ENCODE measurements at places on chromosomes 12 and 14.

DNA sequence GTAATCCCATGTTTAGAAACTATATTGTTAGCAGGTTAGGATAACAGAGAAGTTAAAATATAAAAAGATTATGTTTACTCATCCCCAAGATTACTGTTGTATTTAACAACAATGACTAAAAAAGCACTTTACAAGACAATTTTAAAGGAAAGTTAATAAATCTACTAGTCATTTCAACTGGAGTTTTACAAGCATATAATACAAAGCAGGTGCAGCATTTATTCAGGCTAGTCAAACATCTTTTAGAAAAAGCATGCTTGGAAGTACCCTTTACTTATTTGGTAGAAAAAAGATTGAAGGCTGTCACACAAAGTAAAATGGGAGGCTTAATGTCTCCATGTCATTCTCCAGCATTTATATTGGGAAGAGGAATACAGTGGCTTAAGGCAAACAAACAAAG lies 80.6 kb downstream of the HEATR5A start:
- DNase-seq = no peak

GRCh38 chr12:63319936-63320633 lies 169.1 kb upstream of the AVPR1A start:
- DNase-seq = peak; percentile 78

DNA sequence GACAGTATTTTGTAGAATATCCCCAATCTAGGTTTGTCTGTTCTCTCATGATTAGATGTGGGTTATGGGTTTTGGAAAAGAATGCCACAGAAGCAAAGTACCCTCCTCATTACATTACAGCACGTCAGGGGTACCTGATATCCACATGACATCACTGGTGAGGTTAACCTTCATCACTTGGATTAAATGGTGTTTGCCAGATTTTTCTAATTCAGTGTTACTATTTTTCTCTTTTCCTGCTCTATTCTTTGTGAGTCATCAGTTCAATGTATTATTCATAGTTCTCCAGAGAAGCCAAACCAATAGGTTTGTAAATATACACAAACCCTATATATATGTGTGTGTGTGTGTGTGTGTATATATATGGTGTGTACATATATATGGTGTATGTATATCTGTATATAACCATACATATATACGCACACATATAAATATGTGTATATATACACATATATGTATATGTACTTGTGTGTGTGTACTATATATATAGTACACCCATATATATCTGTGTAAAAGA lies 131.4 kb downstream of the LMNTD1 start:
- no peak for DNase-seq

DNA sequence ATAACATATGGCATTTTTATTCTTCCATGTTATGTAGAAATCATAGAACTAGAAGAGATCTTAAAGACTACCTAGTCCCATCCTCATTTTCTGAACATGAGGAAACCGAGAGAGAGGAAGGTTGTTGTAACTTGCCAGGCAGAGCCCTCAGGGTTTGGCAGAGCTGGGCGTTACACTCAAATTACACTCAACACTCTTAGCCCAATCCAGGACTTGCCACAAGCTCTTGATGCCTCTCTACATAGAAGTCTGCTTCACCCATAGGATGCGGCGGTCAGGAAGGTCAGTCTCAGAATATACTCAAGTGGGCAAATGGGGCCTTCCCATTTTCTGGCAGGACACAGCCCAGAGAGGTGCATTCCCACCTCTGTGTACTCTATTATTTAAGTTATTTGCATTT lies 208.1 kb downstream of the ZFP36L1 start:
- no peak for DNase-seq

DNA sequence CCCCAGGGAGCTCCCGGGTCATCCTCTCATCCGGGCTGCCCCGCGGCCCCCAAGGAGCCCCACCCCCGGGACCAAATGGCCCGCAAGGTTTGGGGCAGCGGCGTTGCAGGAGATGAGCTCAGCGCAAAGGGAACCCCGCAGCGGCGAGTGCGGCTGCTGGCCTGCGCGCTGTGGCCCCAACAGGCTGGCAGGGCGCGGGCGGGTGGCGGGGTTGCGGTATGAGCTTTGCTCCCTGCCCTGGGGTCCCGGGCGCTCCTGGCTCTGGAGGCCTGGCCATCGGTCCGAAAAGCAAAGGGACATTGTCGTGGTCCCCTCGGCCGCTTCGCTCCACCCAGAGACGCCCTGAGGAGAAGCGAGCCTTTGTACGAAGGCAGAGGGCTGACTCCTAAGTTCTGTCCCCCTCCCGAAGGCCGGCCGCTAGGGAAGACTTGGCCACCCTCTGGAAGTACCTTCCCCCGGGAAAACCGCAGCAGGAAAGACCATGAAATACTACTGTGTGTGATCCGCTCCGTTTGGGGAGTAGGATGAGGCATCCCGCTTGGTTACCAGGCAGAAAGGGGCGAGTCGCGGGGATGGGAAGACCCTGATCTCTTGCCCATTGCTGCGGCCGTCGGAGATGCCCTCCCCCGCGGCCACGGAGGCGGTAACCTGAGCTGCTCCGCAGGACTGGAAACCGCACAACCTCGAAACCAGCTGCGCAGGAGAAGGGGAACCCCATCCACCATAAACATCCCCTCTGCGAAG lies 620 bp upstream of the NID2 start:
- no peak for DNase-seq

GRCh38 chr12:101172316-101172715 lies 37.7 kb downstream of the SLC5A8 start:
- DNase-seq = no peak

GRCh38 chr14:44163946-44164345 lies 343.1 kb downstream of the FSCB start:
- DNase-seq = no peak

GRCh38 chr14:51845811-51846210 lies 14.6 kb upstream of the GNG2 start:
- DNase-seq = no peak

GRCh38 chr14:21748869-21749303 lies 75.3 kb upstream of the OR4E1 start:
- DNase-seq = peak; percentile 27

DNA sequence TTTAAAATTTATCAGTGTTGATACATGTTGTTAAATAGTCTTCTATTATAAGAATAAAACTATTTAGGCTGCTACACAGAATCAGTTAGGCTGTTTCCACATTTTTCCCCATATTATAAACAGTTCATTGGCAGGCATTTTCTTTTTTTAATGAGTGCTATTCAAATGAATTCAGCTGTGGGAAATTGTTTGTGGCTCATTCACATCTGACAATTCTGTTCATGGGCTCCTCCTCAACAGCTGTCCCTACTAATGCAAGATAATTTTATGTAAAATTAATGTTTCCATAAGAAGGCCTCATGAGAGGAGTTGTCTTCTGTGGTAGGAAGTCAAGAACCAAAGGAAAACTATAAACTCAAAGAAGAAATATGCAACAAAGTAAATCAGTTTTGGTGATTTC lies 218.0 kb downstream of the PPFIA2 start:
- no peak for DNase-seq

GRCh38 chr12:18165422-18165871 lies 75.5 kb upstream of the RERGL start:
- DNase-seq = no peak

- DNase-seq = no peak
These were observed 114.1 kb upstream of the PWP1 start for GRCh38 chr12:107571492-107571891.

GRCh38 chr14:95260537-95261361 lies 59.0 kb downstream of the CLMN start:
- no peak for DNase-seq

- no peak for DNase-seq
These were observed 19.0 kb downstream of the SUSD6 start for GRCh38 chr14:69630360-69630759.

- no peak for DNase-seq
These were observed 390.1 kb upstream of the PDE3A start for GRCh38 chr12:19978193-19978592.

- no peak for DNase-seq
These were observed 314.1 kb upstream of the DIO3 start for GRCh38 chr14:101246894-101247841.

DNA sequence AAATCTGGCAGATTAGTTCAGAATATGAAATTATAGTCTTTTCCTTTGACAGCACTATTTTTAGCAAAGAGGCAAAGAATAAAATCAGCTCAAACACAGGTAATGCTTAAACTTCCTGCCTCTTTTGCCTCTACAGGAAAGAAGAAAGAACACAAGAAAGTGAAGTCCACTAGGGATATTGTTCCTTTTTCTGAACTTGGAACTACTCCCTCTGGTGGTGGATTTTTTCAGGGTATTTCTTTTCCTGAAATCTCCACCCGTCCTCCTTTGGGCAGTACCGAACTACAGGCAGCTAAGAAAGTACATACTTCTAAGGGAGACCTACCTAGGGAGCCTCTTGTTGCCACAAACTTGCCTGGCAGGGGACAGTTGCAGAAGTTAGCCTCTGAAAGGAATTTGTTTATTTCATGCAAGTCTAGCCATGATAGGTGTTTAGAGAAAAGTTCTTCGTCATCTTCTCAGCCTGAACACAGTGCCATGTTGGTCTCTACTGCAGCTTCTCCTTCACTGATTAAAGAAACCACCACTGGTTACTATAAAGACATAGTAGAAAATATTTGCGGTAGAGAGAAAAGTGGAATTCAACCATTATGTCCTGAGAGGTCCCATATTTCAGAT lies 17.4 kb downstream of the TMPO start:
- peak; percentile 47 for DNase-seq

DNA sequence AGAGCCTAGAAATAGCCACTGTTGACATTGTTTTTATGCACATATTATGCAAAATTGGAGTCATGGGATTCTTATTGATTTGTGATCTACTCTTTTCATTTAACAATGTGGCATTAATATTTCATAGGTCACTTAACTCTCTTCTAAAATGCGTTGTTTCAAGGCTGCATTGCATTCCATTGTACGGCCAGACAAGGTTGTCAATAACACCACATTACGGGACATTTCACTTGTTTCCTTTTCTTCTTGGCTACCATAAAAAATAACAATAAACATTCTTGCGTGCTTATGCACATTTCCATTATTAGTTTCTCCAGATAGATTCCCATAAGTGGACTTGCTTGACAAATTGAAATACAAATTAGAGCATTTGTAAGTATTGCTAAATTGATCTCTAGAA lies 120.8 kb upstream of the TMCC3 start:
- no peak for DNase-seq

GRCh38 chr12:110058875-110059615 lies 10.7 kb upstream of the C12orf76 start:
- no peak for DNase-seq

DNA sequence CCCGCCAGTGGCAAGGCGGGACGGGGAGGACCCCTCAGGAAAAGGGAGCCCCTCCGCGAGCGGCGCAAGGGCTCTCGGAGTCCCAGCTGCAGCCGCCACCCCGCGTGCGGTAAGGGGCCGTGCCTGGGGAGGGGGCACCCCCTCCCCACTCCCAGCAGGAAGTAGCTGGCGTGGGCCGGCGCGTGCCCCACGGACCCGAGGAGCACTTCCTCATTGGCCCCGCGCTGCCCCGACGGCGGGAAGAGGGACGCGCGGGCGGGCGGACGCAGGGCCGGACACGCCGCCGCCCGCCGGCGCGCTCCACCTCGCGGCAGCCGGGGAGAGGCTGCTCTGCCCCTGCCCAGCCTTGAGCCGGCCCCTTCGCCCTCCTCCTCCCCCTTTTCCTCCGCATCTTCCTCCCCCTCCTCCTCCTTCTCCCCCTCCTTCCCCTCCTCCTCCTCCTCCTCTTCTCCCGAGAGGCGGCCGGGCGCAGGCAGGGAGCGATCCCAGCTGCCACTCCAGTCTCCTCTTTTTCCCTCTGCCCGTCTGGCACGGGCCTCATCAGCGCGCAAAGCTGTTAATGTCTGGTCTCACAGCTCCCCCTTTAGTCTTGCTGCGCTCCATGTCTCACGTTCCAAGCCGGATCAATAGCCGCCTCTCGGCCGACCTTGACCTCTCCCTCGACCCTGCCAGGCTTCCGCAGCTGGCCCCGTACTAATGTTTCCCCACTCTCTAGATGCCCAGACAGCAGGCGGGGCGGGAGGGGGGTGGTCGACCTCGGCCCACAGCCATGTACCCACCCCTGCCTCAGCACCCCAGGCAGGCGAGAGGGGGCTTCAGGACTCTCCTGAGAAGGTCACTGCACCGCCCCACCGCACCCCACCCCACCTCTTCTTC lies 2.6 kb upstream of the BCL11B start:
- DNase-seq = peak; percentile 79

DNA sequence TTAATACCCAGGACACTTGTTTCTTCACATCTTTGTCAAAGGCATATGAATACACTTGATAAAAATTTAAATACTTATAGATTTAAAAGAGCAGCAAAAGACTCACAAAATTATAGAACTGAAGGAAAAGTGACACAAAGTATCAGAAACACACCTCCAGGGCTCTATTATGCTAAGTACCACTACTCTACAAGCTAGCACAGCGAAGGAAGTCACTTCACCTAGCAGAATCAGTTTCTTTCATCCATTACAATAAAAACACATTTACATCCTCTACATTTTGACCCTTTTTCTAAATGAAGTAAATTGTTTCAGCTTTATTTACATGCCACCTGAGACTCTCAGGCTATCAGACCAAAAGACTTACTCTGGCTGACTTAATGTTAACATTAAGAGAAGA lies 26.6 kb upstream of the PTPRB start:
- no peak for DNase-seq

- DNase-seq = no peak
These were observed 30.9 kb downstream of the FERMT2 start for GRCh38 chr14:52919971-52920370.

GRCh38 chr12:14417715-14418114 lies 52.2 kb downstream of the ATF7IP start:
- DNase-seq = peak; percentile 46

DNA sequence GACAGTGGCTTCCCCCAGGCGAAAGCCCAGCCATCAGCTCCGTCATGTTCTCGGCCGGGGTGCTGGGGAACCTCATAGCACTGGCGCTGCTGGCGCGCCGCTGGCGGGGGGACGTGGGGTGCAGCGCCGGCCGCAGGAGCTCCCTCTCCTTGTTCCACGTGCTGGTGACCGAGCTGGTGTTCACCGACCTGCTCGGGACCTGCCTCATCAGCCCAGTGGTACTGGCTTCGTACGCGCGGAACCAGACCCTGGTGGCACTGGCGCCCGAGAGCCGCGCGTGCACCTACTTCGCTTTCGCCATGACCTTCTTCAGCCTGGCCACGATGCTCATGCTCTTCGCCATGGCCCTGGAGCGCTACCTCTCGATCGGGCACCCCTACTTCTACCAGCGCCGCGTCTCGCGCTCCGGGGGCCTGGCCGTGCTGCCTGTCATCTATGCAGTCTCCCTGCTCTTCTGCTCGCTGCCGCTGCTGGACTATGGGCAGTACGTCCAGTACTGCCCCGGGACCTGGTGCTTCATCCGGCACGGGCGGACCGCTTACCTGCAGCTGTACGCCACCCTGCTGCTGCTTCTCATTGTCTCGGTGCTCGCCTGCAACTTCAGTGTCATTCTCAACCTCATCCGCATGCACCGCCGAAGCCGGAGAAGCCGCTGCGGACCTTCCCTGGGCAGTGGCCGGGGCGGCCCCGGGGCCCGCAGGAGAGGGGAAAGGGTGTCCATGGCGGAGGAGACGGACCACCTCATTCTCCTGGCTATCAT lies 663 bp downstream of the PTGER2 start:
- peak; percentile 6 for DNase-seq

- DNase-seq = peak; percentile 20
These were observed 991 bp downstream of the FBXL14 start for GRCh38 chr12:1593174-1594005.

GRCh38 chr14:41167040-41167439 lies 439.6 kb upstream of the LRFN5 start:
- no peak for DNase-seq
